ENCODE measurements at places on chromosomes 16 and 17. TPM values are rescaled to one million over a fixed set of nuclear protein-coding genes. Genes with fewer than 3 reads are reported as not detected.

- no peak for DNase-seq
Measured at GRCh38 chr16:56911771-56912571, 20.0 kb upstream of the HERPUD1 start.

DNA sequence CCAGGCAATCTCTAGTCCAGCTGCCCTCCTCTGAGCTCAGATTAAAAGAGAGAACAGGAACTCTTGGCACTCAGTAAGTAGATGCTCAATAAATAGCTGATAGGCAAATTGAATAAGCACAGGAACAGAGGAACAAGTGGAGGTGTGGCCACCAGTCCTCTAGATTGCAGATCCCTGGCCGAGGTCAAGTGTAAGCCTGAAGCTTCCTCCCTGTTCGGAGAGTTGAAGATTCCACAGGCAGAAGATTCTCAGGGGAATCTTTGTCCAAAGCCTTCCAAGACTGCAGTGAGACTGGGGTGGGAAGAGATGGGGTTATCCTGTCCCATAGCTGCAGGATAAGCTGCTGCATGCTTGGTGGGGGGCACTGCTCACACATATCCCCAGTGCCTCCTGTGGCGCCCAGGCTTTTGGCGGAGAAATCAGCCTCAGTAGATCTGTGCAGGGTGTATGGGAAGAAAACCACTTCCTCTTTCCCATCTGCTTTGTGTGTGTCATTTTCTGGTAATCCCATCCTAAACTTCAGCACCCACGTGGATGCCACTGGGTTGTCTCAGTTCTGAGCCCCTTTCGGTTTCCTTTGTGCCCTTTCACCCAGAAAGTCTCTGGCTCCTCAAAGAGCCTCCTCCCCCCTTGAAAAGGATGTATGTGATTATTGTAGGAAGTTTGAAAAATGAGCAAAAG lies 12.1 kb downstream of the CD300A start:
- DNase-seq = no peak

- no peak for DNase-seq
Measured at GRCh38 chr16:49559242-49559641, 185.6 kb downstream of the C16orf78 start.

The SLC5A10 gene
- not detected for total RNA-seq

DNA sequence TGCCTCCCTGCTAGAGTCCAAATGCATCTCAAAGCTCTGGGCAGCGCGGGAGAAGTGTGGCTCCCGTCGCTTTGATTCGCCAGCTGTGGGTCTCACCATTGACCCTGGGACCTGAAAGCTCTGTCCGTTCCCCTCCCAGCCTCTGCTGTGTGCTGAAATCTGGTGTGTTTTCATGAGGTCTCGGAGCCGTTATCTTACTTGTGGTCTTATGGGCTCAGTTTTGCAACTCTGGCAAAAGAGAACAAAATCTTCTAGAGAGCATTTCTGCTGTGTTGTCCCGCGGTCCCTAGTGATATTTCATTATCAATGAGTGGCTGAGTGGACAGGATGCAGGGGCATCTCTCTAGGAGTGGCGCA lies 13.3 kb downstream of the CRISPLD2 start:
- DNase-seq = no peak

- no peak for DNase-seq
Measured at GRCh38 chr17:49290690-49291359, 60.2 kb upstream of the PHOSPHO1 start.

DNA sequence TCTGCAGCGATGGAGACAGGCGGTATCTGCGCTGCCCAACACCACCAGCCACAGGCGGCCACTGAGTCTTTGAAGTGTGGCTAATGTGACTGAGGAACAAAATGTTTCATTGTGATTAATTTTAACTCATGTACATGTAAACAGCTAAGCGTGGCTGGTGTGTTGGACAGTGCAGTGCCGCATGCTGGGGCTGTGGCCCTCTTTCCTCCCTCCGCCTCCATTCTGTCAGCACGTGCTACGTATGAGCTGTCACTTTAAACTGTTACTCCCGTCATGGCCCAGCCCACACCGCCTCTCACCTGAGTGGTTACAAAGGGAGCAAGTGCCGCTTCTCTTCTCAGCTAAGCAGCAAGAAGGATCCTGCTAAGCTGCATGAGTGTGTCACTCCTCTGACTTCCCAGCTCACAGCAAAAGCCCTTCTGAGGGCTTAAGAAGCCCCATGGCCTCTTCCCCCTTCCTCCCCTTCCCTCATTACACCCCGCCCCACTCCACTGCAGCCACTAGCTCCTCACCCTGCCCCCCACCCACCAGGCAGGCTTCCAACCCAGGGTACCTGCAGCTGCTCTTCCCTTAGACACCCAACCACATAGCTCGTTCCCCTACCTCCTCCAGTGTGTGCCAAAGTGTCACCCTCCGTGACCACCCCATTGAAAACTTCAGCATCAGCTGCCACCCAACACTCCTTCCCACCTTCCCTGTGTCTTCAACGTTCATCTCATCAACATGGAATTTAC lies 15.0 kb downstream of the HASPIN start:
- no peak for DNase-seq

GRCh38 chr16:73426433-73427160 lies 378.7 kb upstream of the ZFHX3 start:
- DNase-seq = no peak

DNA sequence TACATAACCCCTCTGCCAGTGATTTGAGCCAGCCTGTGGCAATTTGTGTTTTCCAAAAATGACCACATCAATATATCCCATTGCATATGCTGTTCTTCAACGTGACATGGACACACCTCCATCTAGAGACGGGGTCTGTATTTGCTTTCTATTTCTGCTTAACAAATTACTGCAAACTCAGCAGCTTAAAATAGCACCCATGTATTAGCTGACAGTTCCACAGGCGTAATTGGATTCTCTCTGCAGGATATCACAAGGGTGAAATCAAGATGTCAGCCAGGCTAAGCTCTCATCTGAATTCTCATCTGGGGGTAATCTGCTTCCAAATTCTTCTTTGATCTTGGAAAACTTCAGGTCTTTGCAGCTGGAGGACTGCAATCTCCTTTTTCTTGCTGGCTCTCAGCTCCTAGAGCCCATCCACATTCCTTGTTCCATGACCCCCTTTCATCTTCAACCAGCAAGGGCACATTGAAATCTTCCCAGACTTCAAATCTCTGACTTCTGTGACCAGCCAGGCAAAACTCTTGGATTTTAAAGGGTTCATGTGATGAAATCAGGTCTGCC lies 8.2 kb downstream of the KRT9 start:
- DNase-seq = no peak

- no peak for DNase-seq
Measured at GRCh38 chr17:4666296-4666695, 24.8 kb upstream of the ALOX15 start.

DNA sequence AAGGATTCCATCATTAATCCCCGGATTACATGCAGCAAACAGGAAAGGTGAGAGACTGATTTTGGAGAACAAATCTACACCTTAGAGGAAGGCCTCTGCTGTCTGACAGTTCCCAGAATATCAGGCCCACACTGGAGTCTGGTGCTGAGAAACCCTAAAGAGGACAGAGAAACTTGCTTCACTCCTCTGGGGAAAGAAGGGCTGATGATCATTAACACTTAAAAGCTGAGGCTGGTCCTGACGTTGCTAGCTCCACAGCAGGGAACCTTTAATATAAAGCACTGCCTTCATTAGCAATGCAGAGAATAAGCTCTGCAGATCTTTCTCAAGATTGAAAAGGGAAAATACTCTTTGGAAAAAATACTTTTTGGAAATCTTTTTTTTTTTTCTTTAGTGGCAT lies 1472.4 kb upstream of the GOT2 start:
- no peak for DNase-seq

DNA sequence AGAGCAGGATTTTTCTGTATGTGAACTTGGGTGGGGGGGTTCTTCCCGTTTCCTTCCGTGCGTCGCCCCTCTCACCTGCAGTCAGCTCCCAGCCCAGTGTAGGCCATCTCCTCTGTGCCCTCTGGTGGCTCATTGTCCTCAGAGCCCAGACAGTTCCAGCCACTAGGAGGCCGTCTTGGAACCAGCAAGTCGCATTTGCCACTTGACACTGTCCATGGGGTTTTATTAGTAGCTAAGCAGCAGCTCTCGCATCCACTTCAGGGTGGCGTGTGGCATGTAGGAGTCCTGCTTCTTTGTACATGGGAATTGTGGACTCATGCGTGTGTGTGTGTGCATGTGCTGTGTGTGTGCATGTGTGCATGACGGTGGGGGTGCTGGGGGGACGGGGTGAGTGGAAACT lies 74.0 kb downstream of the SEC14L1 start:
- no peak for DNase-seq

The SOCS7 gene
- total RNA-seq = 14.7 TPM

The C16orf54 gene
- 3.2 TPM for total RNA-seq

The KCNH6 gene
- not detected for total RNA-seq

- no peak for DNase-seq
Measured at GRCh38 chr17:81231121-81231645, 7.7 kb downstream of the TEPSIN start.

The THOC6 gene
- 22.6 TPM for total RNA-seq

The TAT gene
- not detected for total RNA-seq

- no peak for DNase-seq
Measured at GRCh38 chr16:73157861-73158260, 109.9 kb upstream of the ZFHX3 start.

DNA sequence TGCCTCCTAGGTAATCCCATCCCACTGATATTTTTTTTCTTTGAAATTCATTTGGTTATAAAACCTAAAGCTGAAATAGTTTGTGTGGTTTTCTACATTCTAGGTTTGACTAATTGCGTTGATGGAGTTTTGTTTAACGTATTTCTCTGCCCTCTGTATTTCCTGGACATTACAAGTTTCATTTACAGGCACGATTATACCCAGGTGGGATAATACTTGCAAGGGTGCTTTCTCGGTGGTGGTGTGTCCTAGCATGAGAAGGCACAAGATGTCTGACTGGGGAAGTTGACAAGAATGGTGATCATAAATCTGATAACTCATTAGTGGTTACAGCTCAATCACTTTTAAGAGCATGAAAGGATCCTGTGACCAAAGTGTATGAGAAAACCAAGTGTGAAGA lies 45.0 kb downstream of the DYNLRB2 start:
- DNase-seq = no peak

The MPP3 gene
- total RNA-seq = 30.2 TPM

GRCh38 chr16:88920618-88921590 lies 54.4 kb upstream of the PABPN1L start:
- no peak for DNase-seq

- peak; percentile 81 for DNase-seq
Measured at GRCh38 chr17:34314279-34314678, 5.0 kb upstream of the CCL8 start.

DNA sequence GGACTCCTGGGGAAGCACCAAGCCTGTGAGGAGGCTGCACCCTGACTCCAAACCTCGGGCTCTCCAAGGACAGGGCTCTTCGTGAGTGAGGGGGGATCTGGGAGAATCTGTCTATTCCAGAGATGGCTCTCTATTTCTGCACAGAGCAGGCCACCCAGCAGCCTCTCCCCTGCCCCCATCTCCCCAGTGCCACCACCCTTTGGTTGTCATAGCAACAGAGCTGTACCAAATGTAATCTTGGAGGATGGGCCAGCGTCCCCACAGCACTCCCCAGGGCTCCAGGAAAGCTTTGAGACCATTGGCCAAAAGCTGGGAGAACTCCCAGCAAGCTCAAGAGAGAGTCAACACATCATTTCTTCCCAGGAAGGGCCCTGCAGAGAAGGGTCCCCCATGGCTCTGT lies 49.3 kb downstream of the ABCC12 start:
- no peak for DNase-seq

DNA sequence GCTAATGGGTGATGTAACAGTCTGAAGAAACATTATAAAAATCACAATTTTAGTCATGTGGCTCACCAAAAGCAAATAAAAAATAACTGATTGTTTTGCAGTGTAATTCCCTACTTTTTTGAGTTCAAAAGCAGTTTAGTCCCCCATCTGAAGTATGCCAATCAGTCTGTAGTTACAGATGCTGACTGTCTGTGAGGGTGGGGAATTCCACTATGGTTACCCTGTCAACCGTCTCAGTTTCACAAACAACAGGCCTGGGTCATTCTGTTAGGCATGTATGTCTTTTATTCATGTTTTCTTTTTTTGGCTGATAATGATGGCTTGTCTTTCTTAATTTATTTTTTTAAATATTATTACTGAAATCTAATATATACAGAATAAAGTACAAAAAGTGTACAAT lies 69.3 kb downstream of the STXBP4 start:
- no peak for DNase-seq

DNA sequence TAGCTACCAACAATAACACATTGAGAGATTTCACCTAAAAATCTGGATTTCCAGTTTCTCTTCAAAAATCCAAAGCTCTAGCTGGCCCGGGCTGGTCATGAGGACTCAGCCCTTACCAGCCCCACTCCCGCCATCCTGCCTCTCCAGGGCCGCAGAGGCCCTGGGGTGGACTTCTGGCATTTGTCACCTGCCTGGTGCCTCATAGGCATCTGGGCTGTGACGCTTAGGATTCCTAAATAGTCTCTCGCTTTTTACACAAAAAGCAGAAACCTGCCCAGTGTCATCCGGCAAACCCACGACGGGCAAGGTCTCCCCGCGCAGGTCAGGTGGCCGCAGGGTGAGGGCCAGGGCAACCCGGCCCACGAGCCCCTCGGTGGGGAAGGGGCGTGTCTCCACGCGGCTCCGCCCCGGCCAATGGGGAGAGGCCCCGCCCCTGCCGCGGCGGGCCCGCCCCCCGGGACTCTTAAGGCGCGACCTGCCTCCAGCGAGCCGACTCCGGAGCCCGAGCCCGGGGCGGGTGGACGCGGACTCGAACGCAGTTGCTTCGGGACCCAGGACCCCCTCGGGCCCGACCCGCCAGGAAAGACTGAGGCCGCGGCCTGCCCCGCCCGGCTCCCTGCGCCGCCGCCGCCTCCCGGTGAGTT lies at the start of gene VASN:
Gene VASN, plus strand, starts transcription at position 492 of the 644 bp plus-strand sequence. CDS start 9,030 bp downstream, outside the sequence.
- no peak for DNase-seq

The RAP1GAP2 gene
- total RNA-seq = 22.6 TPM

GRCh38 chr17:38982858-38983746 lies 15.9 kb upstream of the FBXO47 start:
- DNase-seq = no peak

GRCh38 chr16:69482410-69482991 lies 58.1 kb downstream of the CYB5B start:
- DNase-seq = no peak

- DNase-seq = no peak
Measured at GRCh38 chr17:77323413-77324171, 182.8 kb downstream of the SEC14L1 start.

- DNase-seq = no peak
Measured at GRCh38 chr17:39001703-39002637, 34.8 kb upstream of the FBXO47 start.

The SDR42E2 gene
- not detected for total RNA-seq

Data from vagina (tissue), 2 donors.